ENCODE measurements at places on chromosomes 6 and 20.

DNA sequence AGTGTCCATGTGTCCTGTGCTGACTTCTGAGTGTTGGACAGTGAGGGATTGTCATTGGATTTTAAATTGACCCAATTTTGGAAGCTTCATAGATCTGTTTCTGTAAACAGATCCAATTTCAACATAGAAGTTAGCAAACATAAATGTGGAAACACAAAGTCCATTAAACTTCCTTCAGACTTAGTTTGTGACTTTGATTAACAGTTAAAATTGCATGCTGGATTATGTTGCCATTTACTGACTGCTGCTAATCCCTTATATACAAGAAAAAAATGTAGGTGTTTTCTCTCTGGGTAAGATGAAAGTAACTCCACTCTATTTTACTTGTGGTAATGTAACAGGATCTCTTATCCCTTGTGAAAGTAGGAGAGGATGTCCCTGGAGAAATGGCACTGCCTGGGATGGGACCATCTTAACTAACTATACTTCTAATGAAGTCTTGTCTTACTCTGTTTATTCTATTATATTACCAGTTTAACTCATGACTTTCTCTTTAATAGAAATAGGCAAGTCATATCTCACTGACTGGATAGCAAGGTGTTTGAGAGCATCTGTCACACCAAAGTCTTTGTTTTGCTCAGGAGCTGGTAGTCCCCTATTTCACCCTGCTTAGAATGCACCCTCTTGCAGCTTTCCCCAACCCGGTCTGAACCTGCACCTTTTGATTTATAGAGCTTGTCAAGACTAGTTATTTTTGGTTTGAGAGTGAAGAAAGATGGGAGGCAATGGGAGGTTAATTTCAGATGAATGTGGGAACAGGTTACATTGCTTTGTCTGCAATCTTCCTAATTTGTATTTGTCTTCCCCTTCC lies 7.2 kb downstream of the TPX2 start:
- DNase-seq: no peak

GRCh38 chr6:70676821-70677220 lies 9.1 kb downstream of the SMAP1 start:
- no peak for DNase-seq

DNA sequence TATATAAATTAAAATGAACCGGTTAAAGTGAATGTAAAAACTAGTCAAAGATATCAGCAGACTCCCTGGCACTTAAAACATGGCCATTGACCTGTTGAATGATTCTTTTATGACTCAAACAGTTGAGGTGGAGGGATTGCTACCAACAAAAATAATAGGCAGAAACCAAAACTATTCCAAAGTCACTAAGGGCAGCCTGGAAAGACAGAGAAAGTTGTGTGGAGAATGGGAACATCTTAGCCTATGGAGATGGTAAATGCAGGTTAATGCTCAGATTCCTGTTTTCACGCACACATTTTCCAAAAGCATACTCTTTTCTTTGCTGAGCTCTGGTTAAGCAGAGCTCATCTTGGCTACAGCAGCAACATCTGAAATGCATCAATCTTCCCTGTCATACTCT lies 553.5 kb downstream of the HACE1 start:
- DNase-seq: no peak

DNA sequence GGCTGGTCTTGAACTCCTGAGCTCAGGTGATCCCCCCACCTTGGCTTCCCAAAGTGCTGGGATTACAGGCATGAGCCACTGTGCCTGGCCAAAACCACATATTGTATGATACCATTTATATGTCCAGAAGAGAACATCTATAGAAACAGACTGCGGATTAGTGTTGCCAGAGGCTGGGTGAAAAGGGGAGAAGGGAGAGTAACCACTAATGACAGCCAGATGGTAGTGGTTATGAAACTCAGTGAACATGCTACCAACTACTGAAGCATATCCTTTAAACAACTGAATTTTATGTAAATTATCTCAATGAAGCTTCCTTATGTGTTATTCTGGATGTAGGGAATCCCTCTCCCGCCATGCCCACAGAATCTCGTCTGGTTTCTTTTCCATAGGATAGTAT lies 15.7 kb downstream of the SLC23A2 start:
- DNase-seq: no peak

- no peak for DNase-seq
These were observed 51.9 kb downstream of the ERMARD start for GRCh38 chr6:169803271-169803811.

DNA sequence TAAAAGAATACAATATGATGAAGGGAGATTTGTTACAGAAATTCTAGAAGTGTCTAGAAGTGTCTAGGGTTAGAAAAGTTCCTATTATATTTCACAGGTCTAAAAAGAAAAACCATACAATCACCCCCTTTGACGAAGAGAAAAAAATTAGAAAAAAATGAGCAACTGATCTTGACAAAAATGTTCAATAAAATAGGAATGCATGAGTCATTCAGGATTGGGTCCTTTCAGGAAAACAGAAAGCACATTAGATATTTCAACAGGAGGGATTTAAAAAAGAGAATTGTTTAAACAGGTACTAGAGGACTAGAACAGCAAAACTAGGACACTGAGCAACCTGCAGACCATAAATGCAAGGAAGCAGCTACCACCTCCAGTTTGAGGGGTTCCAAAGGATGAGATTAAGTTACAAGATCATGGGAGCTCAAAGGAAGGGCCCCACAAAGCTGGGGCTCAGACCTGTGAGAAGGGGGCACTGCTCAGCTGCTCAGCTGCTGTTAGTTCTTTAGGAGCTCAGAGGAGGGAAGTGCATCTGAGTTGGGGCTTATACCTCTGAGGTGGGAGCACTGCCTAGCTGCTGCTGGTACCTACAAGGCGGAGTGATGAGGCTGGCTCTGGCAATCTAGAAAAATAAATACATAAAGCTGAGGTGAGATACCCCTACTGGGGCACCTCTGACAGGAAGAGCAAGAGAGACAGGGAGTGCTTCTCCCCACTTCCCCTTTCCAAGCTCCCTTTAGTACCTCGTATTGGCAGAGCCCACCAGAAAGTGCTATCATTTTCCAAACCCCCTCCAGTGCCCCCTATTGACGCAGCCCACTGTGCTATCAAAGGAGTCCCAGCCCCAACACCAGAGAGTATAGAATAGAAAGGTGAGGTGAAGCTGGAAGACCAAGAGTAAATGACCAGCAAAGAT lies 27.1 kb upstream of the BEND6 start:
- no peak for DNase-seq

- no peak for DNase-seq
These were observed 104.6 kb upstream of the GLP1R start for GRCh38 chr6:38943964-38944363.

DNA sequence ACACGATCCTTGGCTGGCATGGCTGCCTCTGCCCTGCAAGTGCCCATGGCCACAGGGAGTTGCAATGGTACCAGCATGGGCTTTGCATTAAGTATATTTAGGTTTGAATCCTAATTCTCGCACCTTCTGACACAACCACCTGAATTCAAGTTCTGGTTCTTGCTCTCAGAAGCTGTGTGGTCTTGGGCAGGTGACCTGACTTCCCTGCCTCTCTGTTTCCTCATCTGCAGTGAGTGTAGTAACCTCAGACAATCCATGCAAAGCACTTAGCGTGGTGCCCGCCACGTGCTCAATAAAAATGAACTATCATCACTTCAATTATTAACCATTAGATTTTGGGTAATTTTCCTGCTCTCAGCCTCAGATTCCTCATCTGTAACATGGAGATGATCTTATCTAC lies 378.8 kb upstream of the ARID1B start:
- DNase-seq: no peak

DNA sequence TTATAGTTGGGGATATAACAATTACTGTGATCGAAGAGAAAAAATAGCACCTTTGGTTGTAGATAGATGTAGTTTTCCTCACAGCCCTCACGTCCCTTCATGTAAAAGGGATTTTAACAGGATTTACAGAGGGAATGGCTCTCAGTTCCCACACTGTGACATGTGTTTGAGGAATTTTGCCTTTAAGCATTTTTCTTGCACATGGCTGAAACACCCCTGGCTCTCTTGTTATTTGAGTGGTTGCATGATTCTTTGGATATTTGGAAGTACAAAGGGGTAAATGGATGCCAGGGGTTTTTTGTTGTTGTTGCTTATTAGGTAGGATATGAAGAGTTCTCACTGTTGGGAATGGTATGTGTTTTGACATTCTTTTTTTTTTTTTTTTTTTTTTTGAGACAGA lies 48.2 kb downstream of the JAG1 start:
- no peak for DNase-seq

- no peak for DNase-seq
These were observed 16.1 kb downstream of the TRIM31 start for GRCh38 chr6:30096829-30097228.

DNA sequence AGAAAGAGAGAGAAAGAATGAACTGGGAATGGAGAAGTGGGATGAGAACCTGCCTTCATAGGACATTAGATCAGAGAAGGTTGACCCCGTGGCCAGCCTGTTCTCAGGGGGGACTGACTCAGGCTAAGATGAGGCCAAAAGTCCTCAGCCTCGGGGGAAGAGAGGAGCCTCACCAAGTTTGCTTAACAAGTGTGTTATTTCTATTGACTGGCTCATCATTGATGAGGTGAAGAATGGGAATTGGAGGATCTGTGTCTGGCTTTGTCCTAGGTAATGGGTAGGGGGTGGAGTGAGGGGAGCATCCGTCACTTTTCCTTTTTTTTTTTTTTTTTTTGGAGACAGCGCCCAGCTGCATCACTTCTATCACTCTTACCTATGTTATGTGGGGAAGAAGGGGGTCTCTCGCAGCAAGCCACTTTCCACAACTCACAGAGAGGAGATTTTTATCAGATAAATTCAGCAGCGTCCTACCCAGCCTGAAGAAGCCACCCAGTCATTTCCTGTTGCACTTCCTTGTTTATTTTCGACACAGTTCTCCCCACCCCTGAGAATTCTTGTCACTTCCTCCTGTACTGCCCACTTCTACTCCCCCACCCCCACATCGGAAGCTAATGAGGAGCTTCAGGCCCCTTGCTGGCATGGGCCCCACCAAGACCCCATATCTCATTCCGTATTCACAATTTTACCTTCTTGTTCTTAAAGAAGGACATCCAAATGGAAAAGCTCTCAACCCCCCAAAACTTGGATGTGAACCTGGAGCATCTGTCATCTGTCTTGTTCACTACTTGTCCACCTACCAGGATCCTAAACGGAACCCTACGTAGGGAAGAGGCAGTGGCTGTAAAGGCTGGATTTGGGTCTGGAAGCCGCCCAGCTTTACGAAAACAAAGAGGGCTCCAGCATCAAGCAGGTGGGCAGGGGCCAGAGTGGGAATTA lies 2.8 kb upstream of the RNASET2 start:
- DNase-seq: no peak

- peak; percentile 35 for DNase-seq
These were observed 59.9 kb downstream of the SULF2 start for GRCh38 chr20:47725248-47725973.

GRCh38 chr6:63066055-63066704 lies 145.1 kb upstream of the FKBP1C start:
- no peak for DNase-seq

GRCh38 chr20:34530342-34530741 lies 14.1 kb downstream of the DYNLRB1 start:
- no peak for DNase-seq

GRCh38 chr20:53547664-53548239 lies 45.9 kb downstream of the ZNF217 start:
- no peak for DNase-seq

DNA sequence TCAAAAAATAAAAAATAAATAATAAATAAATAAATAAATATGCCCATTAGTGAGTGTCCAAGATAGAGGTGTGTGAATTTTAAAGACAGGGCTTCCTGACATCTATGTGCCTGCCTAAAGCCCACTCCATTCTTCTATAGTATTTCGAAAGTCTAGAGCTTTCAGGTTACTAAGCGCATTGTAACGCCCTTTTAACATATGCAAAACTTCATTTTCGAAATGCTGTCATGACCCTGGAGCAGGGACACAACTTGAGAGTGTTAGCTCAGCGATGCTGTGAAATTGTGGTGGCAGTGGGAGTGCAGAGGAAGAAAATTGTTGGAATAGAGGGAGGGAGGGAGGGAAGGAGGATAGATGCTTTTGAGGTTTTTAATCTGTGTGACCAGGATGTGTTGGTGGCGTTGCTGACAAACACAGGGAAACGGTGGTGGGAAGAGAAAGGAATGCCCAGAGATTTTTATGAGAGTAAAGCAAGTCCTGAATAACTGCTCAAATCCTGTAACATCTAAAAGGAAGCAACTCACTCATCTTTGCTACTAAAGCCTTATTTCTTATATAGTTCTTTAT lies 169.3 kb downstream of the ARID1B start:
- DNase-seq: no peak

GRCh38 chr6:38349221-38349620 lies 290.5 kb downstream of the BTBD9 start:
- DNase-seq: no peak

DNA sequence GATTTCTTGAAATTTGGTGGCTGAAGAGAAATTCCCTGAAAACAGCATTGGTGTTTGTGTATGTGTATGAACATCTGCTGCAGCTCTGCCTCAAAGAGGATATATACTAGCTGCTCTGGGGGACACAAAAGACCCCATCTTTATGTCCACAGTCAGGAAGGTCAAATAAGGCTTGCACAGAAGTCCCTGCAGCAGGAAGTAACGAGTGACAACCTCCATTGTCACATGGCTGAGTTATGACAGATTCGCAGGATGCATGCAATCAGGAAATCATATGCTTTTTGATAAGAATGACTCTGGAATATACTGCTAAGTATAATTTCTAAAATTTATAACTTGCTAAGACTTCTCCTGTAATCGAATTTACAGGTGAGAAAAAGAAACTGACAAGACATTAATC lies 225.9 kb upstream of the CST7 start:
- no peak for DNase-seq

- no peak for DNase-seq
These were observed 627.5 kb downstream of the PRKN start for GRCh38 chr6:162100096-162100495.

DNA sequence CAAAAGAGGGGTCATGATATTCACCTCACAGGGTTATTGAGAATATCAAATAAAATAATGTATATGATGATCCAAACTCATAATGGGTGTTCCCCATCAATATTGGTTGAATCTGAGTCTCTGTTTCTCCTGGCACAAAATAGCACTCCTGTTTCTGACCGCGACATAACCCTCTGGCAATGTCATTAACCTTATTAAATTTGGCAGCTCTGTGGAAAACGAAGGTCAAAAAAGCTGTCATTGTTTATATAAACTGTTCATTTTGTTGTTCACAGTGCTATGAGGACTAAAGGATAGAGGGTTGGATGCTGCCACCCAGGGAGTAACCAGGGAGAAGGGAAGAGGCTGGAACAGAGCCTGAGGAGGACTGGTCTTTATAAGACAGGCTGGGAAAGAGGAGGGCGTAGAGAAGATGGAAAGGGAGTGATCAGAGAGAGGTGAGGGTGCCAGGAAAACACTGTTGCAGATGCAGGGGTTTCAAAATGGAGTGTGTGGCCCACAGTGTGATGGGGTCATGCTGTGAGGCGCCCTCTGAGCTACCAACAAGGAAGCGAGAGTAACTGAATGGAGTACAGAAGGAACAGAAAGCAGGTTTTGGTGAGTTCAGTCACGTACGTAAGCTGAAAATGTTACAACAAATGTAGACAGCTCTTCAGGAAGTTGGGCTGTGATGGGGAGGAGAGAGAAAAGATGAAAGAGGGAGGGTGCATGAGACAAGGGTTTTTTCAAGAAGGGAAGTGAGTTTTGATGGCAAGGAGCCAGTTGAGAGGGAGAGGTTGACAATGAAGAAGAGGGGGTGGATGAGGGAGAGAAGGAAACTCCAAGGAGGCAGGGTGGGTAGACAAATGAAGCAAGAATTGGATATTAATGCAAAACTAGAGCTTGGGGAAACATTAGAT lies 251.6 kb upstream of the TAB2 start:
- no peak for DNase-seq

Measured in NCI-H187 (cell line).